ENCODE measurements at places on chromosomes 1 and 21. TPM values are rescaled to one million over a fixed set of nuclear protein-coding genes. Genes with fewer than 3 reads are reported as not detected.

The C1orf116 gene
- total RNA-seq: not detected

The EFNA3 gene
- 6.0 TPM for total RNA-seq

The MCOLN3 gene
- total RNA-seq: 0.68 TPM

The MANEAL gene
- total RNA-seq: 1.1 TPM

The FAM151A gene
- not detected for total RNA-seq

The ST6GALNAC5 gene
- total RNA-seq: not detected

The LRP8 gene
- total RNA-seq: 78.0 TPM

Data from activated T-helper 2 cell treated with anti-CD3 and anti-CD28 coated beads, Interferon-gamma antibody, Interleukin-2, Interleukin-4, amounts not matched to agents 10 μg/mL and 5 μg/mL and 100 μg/mL, durations not matched to agents 14 hours and 24 hours and 36 hours (primary cell).